Omental fat pad (tissue), 4 donors: ENCODE measurements at places on chromosomes 2 and 18.

DNA sequence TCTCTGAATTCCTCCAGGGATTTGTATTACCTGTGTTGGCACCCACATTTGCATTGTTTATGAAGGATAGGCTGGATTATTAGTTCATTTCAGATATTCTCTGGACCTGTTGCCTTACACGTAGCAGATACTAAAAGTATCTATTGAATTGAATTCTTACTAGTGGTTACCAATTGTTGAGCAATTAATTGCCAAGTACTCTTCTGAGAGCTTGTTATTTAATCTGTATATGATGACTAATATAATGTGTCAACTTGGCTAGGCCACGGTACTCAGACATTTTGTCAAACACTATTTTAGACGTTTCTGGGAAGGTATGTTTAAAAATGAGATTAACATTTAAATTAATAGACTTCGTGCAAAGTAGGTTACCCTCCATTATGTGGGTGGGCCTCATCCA lies 2.5 kb upstream of the SPP2 start:
- no peak for DNase-seq

- no peak for DNase-seq
Observed at GRCh38 chr2:233498126-233498525, 68.5 kb downstream of the USP40 start.

- DNase-seq: no peak
Observed at GRCh38 chr2:60546756-60547420, 6.6 kb downstream of the BCL11A start.

DNA sequence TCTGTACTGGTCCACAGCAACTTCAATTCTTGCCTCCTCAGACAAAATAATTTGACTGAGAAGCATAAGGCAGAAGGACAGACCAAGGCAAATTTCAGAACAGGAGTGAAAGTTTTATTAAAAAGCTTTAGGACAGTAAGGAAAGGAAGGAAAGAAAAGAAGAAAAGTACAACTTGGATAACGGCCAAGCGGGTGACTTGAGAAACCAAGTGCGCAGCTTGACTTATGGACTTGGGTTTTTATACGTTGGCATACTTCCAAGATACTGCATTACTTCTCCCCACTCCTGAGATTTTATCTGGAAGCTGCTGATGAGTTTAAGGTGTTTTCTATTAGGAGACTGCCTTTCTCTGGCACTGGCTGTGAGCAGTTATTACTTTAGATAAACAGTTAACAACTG lies 64.7 kb downstream of the CCDC178 start:
- no peak for DNase-seq

- DNase-seq: no peak
Observed at GRCh38 chr2:190486037-190486623, 48.4 kb downstream of the NEMP2 start.

DNA sequence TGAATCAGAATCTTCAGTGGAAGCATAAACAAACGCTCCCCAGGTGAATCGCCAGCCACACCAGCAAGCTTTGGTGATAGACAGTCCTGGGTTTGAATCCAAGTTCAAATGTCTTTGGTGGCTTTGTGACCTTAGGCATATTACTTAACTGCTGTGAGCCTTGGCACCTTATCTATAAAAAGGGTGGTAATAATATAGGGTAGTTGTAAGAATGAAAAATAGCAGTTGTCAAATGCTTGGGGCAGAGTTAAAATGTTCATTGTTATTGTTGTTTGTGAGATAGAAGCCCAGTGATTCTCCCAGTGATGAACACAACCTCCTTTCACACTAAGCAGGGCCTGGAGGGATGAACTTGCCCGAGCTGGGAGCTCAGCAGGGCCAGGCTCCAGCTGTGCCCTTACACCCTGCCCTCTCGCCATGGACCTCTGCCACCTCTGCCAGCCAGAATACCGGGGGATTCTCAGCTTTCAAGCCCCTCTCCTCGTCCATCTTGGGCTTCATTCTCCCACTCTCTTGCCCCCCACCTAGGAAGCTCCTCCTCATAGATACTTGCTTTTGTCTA lies 6.1 kb upstream of the TMBIM1 start:
- no peak for DNase-seq

- no peak for DNase-seq
Observed at GRCh38 chr2:241125626-241126025, 23.5 kb upstream of the MTERF4 start.

- no peak for DNase-seq
Observed at GRCh38 chr2:100876231-100876860, 56.4 kb downstream of the NPAS2 start.

- no peak for DNase-seq
Observed at GRCh38 chr2:32453242-32454062, 96.6 kb downstream of the BIRC6 start.

GRCh38 chr2:5236249-5236648 lies 455.9 kb upstream of the SOX11 start:
- DNase-seq: no peak

DNA sequence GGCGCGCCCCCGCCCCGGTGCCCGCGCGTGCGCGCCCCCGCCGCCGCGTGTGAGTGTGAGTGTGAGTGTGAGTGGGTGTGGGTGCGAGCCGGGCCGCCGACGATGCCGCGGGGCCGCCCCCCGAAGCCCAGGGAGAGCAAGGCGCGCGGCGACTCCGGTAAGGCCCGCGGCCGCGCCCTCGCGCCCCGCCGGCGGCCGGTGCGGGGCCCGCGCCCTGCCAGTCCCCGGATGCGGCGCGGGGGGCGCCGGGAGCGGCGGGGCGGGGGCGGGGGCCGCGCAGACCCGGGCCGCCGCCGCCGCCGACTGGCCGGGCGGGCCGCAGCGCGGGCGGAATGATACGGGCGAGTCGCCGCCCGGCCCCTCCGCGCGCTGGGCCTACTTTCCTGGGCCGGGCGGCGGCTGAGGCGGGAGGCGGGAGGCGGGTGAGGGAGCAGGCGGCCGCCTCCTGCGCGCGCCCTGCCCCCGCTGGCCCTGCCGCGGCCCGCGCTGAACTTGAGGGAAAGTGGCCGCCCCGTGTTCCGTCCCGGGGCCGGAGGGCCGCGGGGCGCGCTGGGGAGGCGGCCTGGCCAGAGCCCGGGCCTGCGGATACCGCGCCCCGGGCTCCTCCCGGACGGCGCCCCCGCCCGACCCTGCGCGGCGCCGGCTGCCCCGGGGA lies at the start of gene ZNF236:
Gene ZNF236 (plus strand): TSS at position 52 of the 655 bp plus-strand sequence. CDS start 51 bp downstream, at position 103.
- no peak for DNase-seq

DNA sequence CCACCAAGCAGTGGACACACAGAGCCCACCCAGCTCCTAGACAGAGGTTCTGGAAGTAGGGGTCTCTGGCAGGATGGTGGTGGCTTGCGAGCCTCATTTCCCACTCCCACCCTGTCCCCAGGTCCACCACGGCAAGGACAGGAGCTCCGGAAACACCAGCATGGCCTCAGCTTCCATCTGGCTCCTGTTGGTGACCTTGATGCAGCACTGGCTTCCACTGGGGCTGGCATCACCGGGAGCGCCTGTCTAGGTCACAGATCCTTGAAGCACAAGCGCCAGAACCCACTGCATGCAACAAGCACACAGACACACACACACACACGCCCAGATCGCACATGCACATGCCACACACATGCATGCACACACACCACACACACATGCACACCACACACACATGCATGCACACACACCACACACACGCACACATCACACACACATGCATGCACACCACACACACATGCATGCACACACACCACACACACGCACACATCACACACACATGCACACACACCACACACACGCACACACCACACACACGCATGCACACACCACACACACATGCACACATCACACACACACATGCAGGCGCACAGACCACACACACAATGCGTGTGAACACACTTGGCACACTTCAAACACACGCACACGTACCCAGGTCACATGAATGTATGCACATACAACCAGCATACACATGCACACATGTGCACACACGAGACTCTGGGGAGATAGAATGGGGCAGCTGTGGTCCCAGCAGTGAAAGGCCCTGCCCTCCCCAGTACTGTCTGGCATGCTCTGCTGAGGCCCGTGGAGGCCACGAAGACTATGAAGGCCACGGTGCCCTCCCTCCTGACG lies 63.7 kb downstream of the TWIST2 start:
- no peak for DNase-seq

- no peak for DNase-seq
Observed at GRCh38 chr2:71224457-71224856, 2.4 kb downstream of the PAIP2B start.

DNA sequence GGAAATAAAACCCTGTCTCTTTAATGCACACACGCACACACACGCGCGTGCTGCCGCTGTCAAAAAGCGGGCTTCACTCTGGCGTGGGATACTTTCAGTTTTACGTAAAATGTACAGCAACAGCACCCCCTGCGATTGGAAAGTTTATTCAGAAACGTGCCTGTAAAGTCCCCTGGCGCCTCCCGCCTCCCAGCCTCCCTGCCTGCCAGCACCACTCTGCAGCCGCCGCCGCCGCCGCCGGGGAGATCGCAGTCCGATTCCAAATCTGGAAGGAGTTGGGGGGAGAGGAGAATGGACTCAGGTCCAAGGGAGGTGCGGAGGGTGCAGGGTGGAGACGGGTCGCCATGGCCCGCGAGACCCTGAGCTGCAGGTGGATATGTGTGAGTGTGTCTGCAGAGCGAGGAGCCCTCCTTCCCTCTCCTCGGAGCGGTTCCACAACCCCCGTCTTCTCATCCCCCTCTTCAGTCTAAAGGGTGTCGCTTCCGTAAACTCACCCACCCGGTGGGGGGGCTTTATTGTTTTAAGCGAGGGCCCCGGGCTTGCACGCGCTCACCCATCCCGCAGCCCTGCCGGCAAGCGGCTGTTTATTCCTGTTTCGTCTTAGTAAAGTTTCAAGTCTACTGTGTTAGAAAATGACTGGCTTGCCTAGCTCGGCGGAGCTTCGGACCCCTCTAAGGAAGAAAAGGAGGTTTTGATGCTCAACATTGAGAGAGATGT lies 1.8 kb upstream of the BCL11A start:
- DNase-seq: no peak

GRCh38 chr2:39989888-39990287 lies 210.8 kb upstream of the THUMPD2 start:
- no peak for DNase-seq

- DNase-seq: no peak
Observed at GRCh38 chr18:29383311-29384273, 1206.7 kb upstream of the CDH2 start.

GRCh38 chr2:128595763-128596395 lies 277.2 kb upstream of the HS6ST1 start:
- DNase-seq: no peak

DNA sequence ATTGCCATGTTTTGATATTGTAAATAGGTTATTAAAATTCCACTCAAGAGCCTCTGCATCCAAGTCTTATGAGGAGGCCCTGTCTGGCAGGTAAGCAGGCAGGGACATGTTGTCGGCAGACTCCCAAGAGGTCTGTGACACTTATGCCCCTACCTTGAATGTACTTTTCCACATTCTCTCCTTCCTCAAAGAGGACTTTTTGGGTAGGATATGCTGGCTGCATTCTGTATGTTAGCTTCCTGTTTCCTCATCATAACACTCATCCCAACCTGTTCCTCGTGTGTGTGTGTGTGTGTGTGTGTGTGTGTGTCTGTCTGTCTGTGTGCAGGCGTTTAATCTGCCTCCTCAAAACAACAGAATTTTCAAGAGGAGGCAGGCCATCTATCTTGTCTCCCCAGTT lies 75.3 kb downstream of the USP40 start:
- no peak for DNase-seq

- DNase-seq: no peak
Observed at GRCh38 chr2:114609203-114609602, 166.8 kb downstream of the DPP10 start.

GRCh38 chr2:9818097-9818496 lies 25.2 kb upstream of the TAF1B start:
- DNase-seq: no peak

DNA sequence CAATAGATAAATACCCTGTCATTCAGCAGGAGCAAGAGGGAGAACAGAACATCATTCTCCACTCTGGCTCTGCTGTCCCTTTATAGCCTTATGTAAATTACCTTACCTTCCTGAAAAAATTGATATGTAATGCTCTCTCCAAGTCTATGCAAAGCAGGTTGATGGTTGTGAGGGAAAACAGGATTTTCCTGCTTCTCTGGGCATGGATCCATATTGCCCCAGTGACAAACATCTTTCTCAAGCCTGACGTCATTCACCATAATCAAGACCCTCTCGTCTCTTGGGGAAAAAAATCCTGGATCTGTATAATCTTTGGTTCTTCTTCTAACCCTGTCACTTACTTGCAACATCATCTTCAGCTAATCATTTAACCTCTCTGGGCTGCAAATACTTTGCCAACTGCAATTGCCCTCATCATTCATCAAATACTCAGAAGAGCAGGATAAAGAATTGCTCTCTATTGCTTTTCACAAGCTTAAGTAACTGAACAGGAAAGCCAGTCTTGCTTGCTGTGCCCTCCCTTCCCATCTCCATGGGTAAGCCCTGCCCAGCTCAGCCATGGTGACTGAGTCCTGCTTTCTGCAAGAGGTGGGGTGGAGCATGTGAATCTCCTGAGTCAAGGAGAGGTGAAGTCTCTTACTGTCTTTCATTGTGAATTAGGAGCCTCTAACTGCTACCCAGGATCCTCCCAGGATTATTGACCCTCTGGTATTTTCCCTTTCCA lies 123.7 kb upstream of the KLF7 start:
- no peak for DNase-seq

GRCh38 chr2:86001326-86001725 lies 104.4 kb downstream of the POLR1A start:
- DNase-seq: no peak

GRCh38 chr18:74945774-74946545 lies 263.0 kb downstream of the PTGR3 start:
- DNase-seq: no peak
